Activated CD4-positive, alpha-beta memory T cell treated with anti-CD3 and anti-CD28 coated beads for 36 hours (primary cell): ENCODE measurements at places on chromosomes 7 and 10.

GRCh38 chr10:66366163-66366562 is 559.7 kb upstream of the LRRTM3 start:
- DNase-seq: no peak

DNA sequence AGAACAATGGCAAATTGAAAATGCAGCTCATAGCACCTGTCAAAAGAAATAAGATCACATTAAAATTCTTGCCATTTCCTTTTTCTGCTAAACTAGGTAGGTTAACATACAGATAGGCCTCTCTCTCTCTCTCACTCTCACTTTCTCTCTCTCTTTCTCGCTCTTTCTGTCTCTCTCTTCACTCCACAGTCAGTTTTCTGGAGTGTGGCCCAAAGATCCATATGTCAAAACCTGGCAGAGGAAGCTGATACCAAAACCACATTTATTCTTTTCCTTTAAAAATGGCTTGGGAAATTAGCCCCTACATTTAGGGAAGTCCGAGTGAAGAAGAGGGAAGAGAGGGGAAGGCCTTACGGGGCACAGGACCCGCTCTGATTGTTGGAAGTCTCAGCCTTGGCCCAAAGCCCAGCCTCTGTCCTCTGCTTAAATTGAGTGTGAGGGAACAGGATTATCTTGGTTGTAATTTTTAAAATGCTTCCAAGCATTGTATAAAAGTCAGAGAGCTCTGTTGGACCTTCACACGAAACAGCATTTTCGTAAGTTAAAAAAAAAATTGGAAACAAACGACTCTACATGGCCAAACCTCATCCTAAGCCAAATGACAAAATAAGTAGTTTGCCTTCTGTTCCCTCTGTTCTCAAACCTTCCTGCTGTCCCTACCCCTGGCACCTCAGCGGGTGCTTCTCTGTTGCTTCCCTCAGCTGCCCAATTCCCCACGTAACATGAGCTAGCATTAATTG is 83.2 kb downstream of the FRMD4A start:
- no peak for DNase-seq

DNA sequence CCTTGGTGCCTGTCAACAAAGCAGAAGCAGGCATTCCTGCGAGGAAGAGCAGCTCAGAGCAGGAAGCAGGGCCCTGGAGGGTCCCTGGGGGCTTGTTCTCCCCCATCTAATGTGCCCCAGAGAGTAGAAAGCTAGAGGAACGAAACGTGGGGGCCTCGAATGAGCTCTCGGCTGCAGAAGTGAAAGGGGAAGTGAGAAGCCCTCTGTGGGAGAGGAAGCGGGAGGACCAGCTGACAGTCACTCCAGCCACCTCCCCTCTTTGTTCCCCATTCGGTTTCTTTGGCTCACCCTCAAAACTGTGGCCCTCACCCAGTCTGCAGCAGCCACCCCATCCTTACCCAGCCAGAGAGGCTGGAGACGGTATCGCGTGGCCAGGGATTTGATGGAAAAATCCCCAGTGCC is 25.0 kb downstream of the C10orf105 start:
- DNase-seq: peak; percentile 39

DNA sequence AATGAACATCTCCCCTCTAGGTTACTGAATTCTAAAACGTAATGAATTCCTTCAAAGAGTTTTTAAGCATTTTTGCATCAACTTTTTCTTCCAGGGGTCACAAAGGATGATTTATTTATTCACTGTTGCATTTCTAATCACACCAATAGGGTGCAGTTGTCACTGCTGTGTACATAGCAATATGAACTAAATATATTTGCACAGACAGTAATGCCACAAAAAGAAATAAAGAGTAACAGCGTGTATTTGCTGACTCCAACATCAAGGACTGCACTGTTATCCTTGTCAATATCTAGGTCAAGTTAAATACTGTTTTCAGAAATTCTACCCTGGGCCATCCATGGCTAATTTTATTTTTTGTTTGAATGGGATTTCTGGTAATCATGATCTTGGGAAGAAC is 138.0 kb downstream of the FRMD4A start:
- no peak for DNase-seq

DNA sequence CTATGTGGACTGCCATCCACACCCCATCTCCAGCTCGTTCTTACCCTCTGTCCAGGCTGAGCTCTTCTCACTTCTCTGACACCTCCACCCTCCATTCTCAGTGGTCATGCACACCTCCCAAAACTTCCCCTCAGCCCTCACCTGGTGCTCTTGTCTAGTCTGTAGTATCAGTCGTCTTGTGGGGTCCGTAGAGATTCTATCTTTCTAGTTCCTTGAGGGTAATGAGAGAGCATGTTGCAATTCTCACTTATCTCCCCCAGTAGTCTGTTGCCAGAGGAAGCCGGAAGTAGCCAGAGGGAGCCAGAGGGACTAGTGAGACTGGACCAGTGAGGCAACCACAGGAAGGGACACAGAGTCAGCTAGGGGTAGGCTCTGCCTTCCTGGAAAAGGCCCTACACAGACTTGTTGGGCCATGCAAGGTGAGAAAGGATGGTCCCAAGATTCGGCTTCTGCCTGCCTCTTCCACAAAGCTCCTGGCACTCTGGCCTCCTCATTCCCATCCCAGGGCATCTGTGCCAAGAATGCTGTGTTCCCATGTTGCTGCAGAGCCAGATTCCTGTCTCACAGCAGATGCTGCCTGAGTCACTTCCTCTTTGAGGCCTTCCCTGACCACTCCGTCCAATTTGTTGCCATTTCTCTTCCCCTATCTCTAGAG is 50.6 kb upstream of the DUSP5 start:
- no peak for DNase-seq

DNA sequence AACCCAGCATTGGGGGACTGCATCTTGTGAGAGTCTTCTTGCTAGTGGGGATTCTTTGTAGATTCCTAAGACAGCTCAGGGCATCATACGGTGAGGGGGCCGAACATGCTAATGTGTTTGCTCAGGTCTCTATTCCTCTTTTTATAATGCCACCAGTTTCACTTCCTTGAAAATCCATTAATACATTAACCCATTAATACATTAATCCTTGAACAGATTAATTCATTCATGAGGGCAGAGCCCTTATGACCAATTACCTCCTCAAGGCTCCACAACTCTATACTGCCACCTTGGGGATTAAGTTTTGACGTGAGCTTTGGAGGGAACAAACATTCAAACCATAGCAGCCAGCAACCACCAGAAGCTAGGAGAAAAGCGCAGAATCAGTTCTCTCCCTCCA is 67.2 kb upstream of the POT1 start:
- DNase-seq: no peak
